ENCODE measurements at places on chromosomes 16 and 17.

DNA sequence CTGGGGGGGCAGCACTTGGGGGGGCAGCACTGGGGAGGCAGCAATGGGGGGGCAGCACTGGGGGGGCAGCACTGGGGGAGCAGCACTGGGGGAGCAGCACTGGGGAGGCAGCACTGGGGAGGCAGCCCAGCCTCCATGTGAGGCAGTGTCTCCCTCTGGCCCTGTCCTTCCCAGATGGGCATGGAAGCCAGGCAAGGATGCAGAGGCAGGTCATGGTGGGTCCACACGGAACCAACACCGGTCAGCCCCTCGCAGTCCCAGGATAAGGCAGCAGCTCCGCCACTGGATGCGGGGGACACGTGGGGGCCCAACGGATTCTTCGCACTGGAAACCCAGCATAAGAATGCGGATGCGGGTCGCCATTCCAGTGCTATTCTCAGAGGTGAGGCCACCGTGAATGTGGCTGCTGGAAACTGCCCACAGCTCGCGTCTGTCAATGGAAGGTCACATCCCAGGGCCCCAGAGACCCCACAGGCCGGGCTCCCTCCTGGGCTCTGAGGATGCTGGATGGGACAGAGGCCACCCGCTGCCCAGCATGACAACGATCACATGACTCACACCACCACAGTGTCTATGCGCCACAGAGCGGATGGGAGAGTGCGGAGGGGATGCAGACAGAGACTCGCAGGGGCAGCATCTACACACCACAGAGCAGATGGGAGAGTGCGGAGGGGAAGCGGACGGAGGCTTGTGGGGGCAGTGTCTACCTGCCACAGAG, 59.0 kb downstream of the LMF1 start:
- DNase-seq = no peak

GRCh38 chr17:76445697-76446448, 7.1 kb downstream of the UBE2O start:
- DNase-seq = no peak

DNA sequence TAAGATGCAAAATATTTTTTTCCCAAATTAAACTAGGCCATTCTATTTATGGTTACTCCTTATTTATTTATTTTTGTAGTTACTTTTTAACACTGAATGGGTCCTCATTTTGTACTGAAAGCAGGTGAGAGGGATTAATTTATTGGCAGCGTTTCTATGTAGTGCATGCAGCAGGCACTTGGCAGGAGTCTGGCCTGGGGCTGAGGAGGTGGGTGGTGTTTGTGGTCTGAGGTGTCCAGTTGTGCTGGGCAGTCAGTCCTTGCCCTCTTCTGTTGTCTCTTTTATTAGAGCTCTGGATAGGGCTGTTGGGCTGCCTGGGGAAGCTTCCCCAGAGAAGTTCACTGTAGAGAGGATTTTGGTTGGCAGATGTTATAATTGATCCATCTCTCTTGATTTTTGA, 12.7 kb downstream of the SEC14L1 start:
- no peak for DNase-seq

- no peak for DNase-seq
These were observed 11.2 kb downstream of the PIK3R5 start for GRCh38 chr17:8954339-8954738.

DNA sequence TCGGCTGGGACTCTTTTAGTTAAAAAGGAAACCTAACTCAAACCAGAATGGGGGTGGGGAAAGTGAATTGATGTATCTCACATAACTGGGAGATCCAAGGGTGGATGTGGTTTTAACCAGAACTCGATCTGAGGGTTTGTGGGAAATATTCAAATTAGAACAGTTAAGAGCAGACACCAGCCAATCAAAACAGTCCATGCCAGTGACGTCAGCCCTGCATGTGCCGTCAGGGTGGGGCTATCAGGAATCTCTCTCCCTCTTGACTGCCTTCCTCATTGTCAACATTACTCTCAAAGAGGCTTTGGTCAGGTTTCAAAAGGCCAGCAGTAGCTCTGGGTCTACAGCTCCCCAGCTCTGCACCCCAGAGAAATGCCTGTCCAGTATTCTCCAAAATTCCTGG, 94.2 kb upstream of the HSBP1 start:
- no peak for DNase-seq

DNA sequence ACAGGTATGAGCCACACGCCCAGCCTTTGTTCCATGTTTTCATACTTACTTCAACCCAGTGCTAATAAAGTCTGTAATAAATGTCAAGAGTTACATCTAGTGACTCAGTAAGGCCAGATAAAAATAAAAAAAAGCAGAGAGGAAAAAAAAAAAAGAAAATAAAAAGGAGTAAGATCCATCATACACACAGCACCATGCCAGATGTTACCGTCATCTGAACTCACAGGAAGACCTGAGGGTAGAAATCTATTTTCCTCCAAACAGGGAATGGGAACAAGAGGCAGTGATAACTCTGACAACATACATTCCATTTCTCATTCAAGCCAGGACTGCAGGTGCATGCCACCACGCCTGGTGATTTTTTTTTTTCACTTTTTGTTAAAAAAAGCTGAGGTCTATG, 20.7 kb downstream of the CRK start:
- DNase-seq = no peak

DNA sequence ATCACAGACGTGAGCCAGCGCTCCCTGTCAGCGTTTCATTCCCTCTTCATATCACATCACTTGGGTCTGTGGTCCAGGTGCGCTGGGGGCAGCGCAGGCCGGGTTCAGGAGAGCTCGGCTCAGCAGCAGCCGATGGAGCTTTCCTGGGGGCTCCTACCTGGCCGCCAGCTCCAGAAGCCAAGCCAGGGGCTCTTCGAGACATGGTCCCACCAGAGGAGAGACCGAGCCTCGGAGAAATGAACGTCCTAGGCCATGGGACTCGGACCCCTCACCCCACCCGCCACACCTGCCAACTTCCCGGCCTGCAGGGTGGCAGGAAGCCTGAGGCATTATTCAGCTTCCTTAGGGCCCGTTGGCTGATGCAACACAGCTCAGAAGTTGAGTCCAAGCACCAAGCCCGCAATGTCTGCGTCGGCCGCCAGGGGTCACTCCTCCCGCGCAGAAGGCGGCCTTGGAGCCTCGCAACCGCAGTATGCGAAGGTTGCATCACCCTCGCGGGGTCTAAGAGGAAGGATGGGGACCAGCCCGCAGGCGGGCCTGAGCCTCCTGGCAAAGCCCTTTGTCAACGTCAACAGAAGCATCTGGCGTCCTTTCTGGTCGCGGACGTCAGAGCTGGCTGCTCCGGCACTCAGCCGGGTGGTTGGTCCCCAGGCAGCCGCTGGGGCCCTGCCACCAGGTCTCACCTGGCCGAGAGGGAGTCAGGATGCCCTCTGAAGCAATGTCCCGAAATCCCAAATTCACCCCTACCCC, 13.2 kb upstream of the KLHDC4 start:
- DNase-seq = peak; percentile 16

GRCh38 chr16:368388-369158, 1.8 kb downstream of the MRPL28 start:
- no peak for DNase-seq

DNA sequence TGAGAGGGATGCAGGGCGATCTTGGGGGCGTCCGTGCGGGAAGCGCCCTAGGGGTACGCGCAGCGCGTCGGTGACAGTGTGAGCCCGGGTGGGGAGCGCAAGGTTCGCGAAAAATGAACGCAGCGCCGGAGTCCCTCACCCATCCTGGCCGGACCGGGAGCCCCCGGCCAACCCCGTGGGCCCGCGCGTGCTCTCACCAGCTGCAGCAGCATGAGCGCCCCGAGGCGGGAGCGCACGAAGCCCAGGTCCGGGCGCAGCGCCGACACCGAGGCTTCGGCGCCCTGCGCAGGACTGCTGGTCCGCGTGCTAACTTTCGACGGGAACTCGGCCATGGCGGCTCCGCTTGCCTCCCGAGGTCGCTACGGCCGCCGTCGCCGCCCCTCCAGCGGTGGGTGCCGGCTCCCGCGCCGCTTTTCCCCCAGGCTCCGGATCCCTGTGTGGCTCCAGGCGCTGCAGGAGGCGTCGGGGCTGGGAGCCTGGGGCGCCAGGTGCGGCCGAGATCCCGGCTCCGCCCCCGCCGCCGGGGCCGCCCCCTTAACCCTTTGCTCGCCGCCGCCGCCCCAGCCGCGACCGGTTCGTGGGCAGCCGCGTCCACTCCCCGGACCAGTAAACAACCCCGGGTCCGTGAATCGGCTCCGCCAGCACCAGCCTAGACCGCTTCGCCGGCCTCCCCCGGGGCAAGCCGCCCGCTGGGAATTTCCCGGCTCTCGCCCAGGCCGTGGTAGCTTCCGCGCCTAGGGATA, at the start of gene PLLP:
Gene PLLP (minus strand): TSS at position 464 of the 743 bp plus-strand sequence. CDS start 132 bp downstream, at position 332.
- no peak for DNase-seq

- DNase-seq = no peak
These were observed 16.7 kb downstream of the ASGR2 start for GRCh38 chr17:7097940-7098339.

- no peak for DNase-seq
These were observed 12.3 kb upstream of the MPRIP start for GRCh38 chr17:17029938-17030337.

GRCh38 chr16:48011878-48012658, 143.7 kb downstream of the ABCC12 start:
- no peak for DNase-seq

Measured in NCI-H2227 treated with DMSO at 0.1 percent for 48 hours (cell line).